ENCODE measurements at places on chromosomes 16 and 17. TPM values are rescaled to one million over a fixed set of nuclear protein-coding genes. Genes with fewer than 3 reads are reported as not detected.

- DNase-seq = no peak
Observed at GRCh38 chr16:53014287-53014686, 38.4 kb downstream of the CHD9NB start.

The TMC7 gene
- polyA plus RNA-seq = 2.1 TPM

The SLC38A8 gene
- not detected for polyA plus RNA-seq

DNA sequence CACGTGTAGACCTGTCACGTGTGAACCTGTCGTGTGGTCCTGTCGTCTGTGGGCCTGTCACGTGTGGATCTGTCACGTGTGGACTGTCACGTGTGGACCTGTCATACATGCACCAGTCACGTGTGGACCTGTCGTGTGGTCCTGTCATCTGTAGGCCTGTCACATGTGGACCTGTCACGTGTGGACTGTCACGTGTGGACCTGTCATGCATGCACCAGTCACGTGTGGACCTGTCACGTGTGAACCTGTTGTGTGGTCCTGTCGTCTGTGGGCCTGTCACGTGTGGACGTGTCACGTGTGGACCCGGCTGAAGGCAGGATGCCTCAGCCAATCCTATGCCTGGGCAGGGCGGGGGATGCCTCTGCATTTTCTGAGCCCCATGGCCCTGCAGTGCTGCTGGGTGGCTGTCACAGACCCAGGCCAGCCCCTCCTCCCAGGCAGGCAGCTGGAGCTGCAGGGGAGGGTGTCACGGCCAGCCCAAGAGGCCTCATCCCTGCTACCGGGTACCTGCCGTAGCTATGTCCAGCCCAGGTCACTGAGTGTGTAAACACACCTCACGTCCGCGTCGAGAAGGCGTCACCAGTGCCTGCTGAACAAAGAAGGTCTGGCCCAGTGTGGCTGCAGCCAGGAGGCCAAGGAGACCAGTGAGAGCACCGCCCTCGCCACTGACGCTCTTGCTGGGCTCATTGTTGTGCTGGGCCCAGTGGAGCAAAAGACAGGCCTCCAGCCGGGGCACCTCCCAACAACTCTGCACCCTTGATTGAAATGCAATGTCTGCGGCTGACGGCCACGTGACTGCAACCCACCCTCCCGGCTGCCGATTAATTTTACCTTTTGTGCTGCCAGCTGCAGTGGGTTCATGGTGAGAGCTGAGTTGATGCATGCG is 18.6 kb upstream of the ACSF3 start:
- DNase-seq = no peak

The ADCY7 gene
- 8.1 TPM for polyA plus RNA-seq

DNA sequence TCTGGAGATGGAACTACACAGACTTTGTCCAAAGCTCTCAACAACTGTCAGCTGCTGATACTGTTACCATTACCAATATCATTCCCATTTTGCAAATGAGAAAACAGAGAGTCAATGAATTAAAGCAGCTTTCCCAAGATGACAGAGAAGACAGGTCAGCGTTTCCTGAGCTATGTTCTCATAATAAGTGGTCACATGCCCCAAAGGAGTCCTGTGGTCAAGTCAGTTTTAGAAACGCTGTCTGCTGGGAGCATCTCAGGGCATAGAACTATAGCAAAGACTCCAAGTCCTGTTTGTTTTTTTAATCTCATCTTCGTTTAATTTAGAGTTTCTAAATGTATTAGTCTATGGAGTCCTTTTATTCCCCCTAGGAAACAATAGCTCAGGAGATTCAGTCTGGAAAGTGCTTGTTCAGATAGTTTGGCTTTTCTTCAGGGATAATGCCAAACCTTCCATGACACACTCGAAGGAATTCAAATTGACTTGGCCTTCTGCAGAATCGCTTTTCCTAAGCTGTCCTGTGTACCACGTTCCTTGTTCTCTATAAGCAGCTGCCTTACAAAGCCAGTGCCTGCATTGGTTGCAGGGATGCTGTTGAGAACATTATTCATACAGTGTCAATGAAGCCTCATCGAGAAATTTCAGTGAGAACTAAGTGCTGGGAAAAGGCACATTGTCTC is 12.1 kb downstream of the CCDC42 start:
- DNase-seq = no peak

DNA sequence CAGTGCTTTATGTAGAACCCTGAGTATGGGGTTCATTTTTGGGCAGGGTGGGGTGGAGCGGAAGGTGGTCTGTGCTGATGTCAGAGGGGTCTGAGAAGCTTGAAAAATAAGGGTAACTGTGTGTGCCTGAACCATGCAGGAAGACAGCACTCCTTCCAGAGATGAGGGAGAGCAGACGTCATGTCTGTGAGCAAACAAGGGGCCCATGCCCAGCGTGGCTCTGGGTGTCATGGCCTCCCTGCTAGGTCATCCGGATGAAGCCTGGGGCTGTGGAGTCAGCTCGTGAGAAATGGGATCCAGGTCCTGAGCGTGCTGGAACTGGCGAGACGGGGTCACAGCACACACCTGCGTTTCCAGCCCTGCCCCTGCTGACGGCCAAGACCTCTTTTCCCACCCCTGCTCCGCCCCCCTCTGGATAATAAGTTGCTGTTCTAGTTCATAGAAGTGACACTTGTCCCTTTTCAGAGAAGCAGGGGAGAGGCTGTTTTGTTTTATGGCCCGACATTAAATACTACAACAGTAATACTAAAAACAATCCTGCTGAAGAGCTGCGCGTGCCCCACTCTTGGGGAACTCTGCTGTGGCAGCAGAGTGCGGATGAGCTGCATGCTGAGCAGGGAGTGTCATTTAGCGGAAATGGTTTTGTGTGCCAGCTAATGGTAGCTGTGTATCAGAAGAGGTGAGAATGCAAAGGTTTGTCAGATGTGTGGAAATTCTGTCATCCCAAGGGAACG is 92.6 kb downstream of the RPTOR start:
- DNase-seq = no peak

The CX3CL1 gene
- polyA plus RNA-seq = 32.3 TPM

DNA sequence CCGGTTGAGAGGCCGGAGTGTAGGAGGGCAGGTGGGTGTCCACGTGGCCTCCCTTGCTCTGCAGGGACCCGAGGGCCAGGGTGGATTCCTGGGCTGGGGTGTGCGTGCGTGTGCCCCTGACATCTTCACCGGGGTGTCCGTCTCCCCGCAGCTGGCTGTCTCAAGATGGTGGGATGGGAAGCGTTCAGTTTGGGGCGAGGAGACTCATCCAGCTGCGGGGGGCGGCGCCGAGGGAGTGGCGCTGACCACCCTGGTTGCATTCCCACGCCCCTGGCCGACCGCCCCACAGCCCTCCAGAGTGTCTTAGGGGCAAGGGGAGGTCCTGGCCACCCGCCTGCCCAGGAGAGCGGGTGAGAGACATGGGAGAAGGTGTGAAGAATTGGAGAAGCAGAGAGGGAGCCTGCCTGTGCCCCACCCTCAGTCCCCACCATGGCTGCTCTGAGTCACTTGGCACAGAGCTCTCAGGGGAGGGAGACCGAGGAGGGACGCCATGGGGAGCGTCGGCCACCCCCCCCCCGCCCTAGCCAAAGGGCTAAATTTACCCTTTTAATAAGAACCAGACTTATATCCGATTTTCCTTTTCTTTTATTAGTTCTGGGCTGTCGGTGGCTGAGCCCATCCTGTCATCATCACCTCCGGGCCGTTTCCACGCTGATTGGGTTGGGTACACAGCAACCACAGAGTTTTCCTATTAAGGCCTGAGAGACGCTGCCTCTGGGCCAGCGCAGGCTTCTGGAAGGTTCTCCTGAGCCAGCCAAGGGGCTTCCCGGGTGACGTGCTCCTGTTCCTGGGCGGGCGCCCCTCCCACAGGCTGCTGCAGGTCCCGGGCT is 22.0 kb downstream of the BAHCC1 start:
- no peak for DNase-seq

The SDR42E2 gene
- polyA plus RNA-seq = 0.23 TPM

DNA sequence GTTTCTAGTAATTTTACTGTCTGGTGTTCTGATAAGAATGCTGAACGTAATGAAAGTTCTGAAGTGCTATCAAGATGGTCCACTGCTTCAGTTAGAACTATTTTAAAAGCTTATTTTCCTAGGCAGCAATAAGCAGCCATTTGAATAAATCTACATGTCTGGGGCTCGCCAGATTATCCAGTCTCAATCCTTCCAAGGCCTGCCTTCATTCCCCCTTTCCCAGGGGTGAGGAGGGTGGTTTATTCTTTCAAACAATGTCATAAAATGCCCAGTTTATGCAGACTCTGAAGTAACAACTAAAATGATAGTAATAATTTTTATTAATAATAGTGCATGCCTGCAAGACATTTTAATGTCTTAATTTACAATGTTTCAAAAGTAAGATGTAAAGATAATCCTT is 2.4 kb downstream of the CDH11 start:
- DNase-seq = no peak

- no peak for DNase-seq
Observed at GRCh38 chr17:77214328-77214727, 73.6 kb downstream of the SEC14L1 start.

- no peak for DNase-seq
Observed at GRCh38 chr16:66131156-66131807, 235.2 kb upstream of the CDH5 start.

DNA sequence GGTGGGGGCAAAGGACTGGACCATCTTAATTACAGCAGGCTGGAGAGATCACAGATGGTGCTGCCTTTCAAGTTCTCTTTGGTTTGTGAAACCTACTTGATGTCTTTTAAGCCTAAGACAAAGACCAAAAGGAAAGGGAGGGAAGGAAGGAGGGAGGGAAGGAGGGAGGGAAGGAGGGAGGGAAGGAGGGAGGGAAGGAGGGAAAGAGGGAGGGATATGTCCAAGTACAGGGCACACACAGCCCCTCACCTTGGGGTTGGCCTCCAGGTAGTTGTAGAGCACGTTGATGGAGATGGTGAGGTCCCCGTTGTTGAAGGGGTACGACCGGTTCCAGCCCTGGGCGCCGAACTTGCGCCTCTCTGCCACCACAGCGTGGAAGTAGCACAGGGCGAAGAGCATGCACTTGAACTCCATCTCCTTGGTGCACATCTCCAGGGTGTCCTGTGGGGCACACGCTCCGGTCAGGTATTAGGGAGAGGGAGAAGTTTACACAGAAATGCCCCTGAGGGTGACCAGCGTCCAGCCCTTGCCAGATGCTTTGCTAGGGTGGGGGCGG is 55.4 kb downstream of the PGS1 start:
- DNase-seq = no peak

The SUMO2 gene
- 676 TPM for polyA plus RNA-seq

GRCh38 chr17:82096709-82097183 is 1.3 kb downstream of the FASN start:
- no peak for DNase-seq

DNA sequence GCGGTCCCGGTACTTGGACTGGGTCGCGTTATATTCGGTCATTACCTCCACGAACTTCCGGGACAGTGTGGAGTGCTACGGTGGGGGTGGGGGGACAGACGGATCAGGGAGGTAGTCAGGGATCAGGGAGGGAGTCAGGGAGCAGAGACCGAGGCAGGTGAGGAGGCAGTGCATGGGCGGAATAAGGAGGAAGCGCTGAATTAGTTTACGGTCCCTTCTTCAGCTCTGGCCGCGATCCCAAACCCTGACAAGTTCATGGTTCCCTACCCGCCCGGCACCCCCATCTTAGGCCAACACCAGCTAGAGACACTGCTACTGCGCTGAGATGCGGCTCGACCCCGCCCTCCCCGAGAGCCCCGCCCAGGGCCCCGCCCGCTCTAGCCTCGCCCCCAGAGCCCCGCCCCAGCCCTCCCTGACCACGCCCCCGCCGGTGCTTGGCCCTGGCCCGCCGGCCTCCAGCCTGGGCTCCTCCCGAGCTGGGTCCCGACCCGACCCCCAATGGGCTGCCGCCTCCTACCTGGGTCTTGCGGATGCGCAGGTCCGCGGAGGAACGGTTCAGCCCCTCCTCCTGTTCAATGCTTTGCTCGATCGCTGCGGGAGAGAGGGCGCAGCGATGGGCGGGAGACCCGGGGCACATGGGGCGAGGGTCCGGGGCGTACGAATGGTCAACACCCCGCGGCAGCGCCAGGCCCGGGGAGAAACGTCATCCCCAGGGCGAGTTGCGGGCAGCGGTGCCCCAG is 12.1 kb downstream of the HSD3B7 start:
- no peak for DNase-seq

GRCh38 chr17:78600181-78600721 is 23.1 kb upstream of the DNAH17 start:
- DNase-seq = no peak

The YPEL2 gene
- polyA plus RNA-seq = 47.0 TPM

The GPT2 gene
- polyA plus RNA-seq = 33.3 TPM

DNA sequence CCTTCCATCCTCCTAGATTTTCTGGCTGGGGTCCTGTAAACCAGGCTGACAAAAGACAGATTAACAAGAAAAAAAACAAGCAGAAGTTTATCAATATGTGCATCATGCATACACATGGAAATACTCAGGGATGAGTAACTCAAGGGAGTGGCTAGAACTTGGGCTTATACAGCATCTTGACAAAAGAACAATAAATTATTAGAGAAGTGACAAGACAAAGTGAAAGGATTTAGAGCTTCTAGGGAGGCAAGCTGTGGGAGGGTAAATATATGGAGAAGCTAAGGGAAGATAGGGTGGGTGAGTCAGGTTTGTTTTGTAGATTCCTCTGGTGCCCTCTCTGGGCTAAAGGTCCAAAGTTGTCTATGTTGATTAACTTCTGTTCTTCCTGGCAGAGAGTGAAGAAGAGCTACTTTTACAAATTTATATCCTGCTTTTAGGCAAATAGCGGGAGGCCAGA is 48.0 kb upstream of the NDRG4 start:
- peak; percentile 46 for DNase-seq

DNA sequence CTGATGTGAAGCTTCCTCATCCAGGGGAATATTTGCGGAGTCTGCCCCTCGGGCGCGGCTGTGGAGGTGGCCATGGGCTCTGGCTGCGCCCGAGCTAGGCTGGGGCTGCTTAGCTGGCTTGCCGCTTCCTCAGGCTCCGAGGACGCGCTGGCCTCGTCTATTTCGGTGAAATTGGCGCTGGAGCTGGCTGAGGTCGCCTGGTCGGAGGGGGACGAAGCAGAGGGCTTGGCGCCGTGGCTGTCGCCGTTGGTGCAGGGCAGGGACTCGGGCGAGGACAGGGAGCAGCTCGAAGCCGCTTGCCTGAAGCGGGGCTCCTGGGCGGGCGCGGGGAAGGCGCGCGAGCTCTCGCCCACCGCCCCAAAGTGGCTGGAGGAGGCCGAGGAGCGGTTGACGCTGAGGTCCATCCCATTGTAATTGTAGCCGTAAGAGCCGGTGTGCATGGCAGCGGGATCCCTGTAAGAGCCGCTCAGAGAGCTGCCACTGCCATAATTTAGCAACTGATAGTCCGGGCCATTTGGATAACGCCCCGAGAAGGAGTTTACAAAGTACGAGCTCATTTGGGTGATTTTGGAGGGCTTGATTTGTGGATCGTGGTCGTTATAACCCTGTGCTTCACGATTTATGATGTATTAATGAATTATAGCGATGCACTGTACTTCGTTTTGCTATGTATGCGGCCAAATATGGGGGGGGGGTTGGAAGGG is at the start of gene HOXB5:
Gene HOXB5, minus strand, starts transcription at position 654 of the 704 bp plus-strand sequence. Its CDS starts 97 bp downstream, at position 557.
- no peak for DNase-seq

Measured in renal pelvis (tissue), 12 donors.